ENCODE measurements at places on chromosomes 7 and 10. TPM values are rescaled to one million over a fixed set of nuclear protein-coding genes. Genes with fewer than 3 reads are reported as not detected.

- H3K4me1 ChIP-seq = peaks cover 31% of the 10 kb centered on the region
- H3K27ac ChIP-seq = no peak overlapping the region
- H3K27me3 ChIP-seq = no peaks in the 10 kb centered on the region
- no peak for DNase-seq
Measured at GRCh38 chr10:102678842-102679289, 34.6 kb downstream of the TRIM8 start.

DNA sequence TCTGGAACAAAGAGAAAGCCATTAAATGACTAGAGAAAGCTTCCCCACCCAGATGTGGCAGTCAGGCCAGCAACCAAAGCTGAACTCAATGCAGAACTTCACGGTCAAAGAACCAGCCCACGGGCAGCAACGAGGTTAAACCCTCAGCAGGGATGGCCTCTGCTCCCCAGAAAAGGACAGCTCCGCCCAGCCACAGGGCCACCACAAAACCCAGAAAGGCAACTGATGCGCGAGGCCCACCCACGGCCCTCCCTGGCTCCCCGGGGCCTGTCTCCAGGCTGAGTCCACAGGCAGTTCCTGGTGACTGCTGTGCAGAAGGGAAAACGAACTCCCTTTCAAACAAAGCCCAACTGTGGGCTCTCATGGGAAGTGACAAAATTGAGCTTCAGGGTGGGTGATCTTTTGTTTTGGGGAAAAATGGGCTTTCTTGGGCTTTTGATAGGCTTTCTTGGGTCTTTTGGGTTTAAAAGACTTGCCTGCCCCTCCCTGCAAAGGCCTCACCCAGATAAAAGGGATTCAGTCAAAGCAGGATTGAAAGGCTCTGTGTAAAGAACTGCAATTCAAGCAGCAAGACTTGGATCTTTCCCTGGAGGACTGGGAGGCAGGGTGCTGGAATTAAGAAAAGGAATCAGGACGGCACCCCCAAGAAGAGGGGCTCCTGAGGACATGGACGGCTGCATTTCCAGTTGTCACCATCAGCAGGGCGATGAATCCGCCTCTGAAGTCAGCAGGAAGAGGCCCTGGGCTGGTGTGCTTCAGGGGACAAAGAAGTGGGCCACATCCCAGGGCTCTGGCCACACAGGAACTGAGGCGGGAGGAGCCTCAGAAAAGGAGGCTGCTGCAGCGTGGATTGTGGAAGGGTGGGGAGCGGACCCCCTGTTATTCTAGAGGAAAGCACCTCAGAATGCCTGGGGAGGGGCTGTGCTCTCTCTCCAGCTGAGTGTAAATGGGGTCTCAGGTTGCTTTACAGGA, 209.9 kb downstream of the USP6NL start:
- peak overlapping the region; percentile 37 for H3K4me3 ChIP-seq
- no peak overlapping the region for H3K27ac ChIP-seq
- peaks cover 23% of the 10 kb centered on the region for H3K4me1 ChIP-seq
- no peaks in the 10 kb centered on the region for H3K27me3 ChIP-seq

DNA sequence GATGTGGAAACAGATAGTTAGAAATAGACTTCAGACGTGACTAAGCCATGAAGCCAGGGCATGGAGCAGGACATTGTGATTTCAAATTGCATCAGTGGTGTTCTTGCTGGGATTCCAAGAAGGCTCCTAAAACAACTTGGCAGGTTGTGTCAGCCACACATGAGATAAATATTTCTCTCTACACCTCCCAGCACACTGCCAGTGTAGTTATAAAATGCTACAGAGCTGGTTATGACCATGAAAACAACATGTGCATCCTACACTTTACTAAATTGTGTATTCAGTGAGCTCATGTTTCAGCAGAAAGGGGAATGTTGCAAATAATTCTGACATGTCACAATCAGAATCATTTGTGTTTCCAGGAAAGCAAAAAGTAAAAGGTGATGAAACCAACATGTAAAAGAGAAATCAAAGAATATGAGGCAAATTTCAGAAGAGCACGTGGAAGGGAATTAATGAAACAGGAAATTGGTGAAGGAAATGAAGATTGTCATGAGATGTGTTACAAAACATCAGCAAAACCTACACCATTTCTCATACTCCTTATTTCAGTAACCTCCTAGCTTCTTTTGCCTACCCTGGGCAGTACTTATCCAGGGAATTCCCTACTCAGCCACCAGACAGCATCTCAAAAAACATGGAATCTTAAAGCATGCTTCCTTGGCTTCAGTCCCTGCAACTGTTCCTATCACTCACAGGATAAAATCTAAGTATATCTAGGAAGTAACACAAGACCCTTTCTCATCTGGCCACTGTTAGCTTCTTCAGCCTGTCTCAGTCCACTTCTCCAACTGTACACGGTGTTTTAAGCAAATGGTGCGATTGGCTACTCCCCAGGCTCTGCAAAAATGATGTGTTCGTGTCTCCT, 5.8 kb upstream of the CYP3A7 start:
- H3K27me3 ChIP-seq = no peaks in the 10 kb centered on the region
- no peaks in the 10 kb centered on the region for H3K4me1 ChIP-seq
- no peak for DNase-seq
- H3K36me3 ChIP-seq = no peaks in the 10 kb centered on the region
- H3K4me3 ChIP-seq = no peak overlapping the region

- peak; percentile 20 for DNase-seq
- no peak overlapping the region for H3K27ac ChIP-seq
- H3K36me3 ChIP-seq = no peaks in the 10 kb centered on the region
Measured at GRCh38 chr7:107622429-107622828, 38.2 kb upstream of the SLC26A4 start.

DNA sequence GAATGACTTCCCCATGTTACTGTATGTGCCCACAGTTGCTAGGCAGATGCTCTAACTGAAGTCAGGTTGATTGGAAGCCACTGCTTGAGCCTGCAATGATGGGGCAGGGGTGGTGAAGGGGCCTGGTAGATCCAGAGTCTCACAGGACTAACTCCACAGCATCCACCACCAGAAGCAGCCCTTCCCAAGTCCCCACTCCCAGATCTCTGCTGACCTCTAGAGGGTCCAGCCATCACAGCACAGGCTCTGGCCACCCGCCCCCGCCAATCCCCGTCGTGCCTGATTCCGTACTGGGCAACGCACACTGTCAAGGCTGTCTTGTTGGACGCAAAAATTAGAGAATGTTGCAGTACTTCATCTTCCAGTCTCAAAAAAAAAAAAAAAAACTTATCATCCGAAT, 136.8 kb upstream of the PDE1C start:
- no peak overlapping the region for H3K27ac ChIP-seq
- H3K4me3 ChIP-seq = no peak overlapping the region
- no peak for DNase-seq
- H3K4me1 ChIP-seq = no peaks in the 10 kb centered on the region
- no peaks in the 10 kb centered on the region for H3K36me3 ChIP-seq
- no peaks in the 10 kb centered on the region for H3K27me3 ChIP-seq

GRCh38 chr7:44867073-44867995, 18.0 kb downstream of the PURB start:
- H3K27ac ChIP-seq = no peak overlapping the region
- DNase-seq = no peak
- H3K36me3 ChIP-seq = no peaks in the 10 kb centered on the region
- H3K4me1 ChIP-seq = no peaks in the 10 kb centered on the region
- no peak overlapping the region for H3K4me3 ChIP-seq

- no peaks in the 10 kb centered on the region for H3K27me3 ChIP-seq
- H3K27ac ChIP-seq = no peak overlapping the region
- no peak overlapping the region for H3K4me3 ChIP-seq
- H3K36me3 ChIP-seq = no peaks in the 10 kb centered on the region
Measured at GRCh38 chr7:103680161-103681144, 234.4 kb upstream of the SLC26A5 start.

GRCh38 chr7:114021135-114021534, 102.3 kb upstream of the PPP1R3A start:
- H3K27ac ChIP-seq = no peak overlapping the region
- no peak for DNase-seq
- H3K27me3 ChIP-seq = no peaks in the 10 kb centered on the region
- no peak overlapping the region for H3K4me3 ChIP-seq
- H3K36me3 ChIP-seq = no peaks in the 10 kb centered on the region

- no peaks in the 10 kb centered on the region for H3K4me1 ChIP-seq
- no peaks in the 10 kb centered on the region for H3K36me3 ChIP-seq
- DNase-seq = no peak
- H3K4me3 ChIP-seq = no peak overlapping the region
- no peak overlapping the region for H3K27ac ChIP-seq
Measured at GRCh38 chr7:76225379-76225778, 23.7 kb downstream of the SRRM3 start.

GRCh38 chr7:129556607-129557133, 54.3 kb downstream of the SMKR1 start:
- no peak for DNase-seq
- H3K27ac ChIP-seq = no peak overlapping the region
- no peaks in the 10 kb centered on the region for H3K4me1 ChIP-seq
- H3K4me3 ChIP-seq = no peak overlapping the region

DNA sequence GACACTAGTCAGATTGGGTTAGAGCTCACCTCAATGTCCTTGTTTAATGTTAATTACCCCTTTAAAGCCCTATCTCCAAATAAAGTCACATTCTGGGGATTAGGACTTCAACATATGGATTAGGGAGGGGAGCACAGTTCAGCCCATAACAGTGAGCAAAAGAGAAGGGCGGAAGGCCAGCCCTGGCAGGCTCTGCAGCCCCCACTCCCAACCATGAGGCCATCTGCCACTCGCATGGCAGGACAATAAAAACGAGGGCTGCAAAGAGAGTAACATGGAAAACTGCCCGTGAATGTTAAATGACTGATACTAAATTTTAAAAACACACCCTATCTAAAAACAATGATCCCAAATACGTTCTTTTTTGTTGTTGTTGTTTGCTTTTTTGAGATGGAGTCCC, 38.7 kb downstream of the RGS10 start:
- peaks cover 29% of the 10 kb centered on the region for H3K36me3 ChIP-seq
- H3K27me3 ChIP-seq = no peaks in the 10 kb centered on the region
- no peak for DNase-seq
- H3K4me1 ChIP-seq = peaks cover 54% of the 10 kb centered on the region
- no peak overlapping the region for H3K4me3 ChIP-seq

DNA sequence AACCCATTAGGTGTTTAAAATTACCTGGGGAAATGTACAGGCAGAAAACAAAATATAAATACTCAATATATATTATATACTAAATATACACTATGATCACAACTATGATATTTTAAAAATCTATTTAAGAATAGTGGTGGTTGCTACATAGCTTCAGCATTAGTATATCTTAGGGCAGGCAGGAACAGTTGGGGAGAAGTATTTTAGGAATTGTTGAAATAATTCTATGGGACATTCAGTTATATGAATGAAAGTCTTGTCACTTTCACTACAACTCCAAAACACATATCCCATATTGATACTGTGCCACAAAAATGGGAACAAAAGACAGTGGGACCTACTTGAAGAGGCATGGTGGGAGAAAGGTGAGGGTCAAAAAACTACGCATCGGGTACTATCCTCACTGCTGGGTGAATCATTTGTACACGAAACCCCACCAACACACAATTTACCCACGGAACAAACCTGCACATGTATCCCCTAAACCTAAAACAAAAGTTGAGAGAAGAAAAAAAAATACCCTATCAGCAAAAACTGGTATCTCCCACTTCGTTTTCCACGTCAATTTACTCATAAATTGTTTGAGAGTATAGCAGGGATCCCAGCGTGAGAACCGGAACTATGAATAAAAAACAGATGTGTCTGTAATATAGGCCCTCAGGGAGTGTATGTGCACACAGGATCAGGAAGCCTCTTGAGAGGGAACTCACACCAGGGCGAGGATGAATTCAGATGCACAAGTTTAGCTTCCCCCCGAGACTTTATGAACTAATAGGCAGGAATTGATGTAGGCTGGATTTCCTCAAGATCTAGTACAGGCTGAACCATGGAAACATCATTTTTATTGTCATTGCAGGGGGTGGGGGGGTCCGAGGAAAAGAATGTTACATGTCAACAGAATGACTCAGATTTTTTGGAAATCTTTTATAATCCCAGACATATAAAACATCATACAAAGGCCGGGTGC, 16.2 kb downstream of the SLC16A12 start:
- H3K4me1 ChIP-seq = no peaks in the 10 kb centered on the region
- H3K27ac ChIP-seq = no peak overlapping the region
- peaks cover 10% of the 10 kb centered on the region for H3K27me3 ChIP-seq
- H3K36me3 ChIP-seq = no peaks in the 10 kb centered on the region

- H3K36me3 ChIP-seq = no peaks in the 10 kb centered on the region
- H3K27me3 ChIP-seq = no peaks in the 10 kb centered on the region
- peaks cover 59% of the 10 kb centered on the region for H3K4me1 ChIP-seq
- DNase-seq = peak; percentile 63
- peak overlapping the region; percentile 72 for H3K4me3 ChIP-seq
- peak overlapping the region; percentile 92 for H3K27ac ChIP-seq
Measured at GRCh38 chr10:17023386-17024298, 106.0 kb downstream of the CUBN start.

DNA sequence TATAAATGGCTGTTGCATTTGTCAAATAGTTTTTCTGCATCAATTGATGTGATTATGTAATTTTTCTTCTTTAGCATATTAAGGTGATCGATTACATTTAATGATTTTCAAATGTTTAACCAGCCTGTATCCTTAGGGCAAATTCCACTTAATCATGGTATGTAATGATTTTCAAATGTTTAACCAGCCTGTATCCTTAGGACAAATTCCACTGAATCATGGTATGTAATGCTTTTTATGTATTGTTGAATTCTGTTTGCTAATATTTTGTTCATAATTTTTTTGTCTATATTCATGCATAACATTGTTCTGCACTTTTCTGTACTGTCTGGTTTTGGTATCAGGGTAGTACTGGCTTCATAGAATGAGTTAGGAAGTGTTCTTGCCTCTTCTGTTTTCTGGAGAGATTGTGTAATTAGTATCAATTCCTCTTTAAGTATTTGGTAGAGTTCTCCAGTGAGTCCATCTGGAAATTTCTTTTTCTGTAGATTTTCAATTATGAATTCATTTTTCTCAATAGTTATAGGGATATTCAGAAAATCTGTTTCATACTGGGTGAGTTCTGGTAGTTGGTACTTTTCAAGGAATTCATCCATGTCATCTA, 393.2 kb upstream of the FOXK1 start:
- no peak for DNase-seq
- no peaks in the 10 kb centered on the region for H3K4me1 ChIP-seq
- H3K27me3 ChIP-seq = no peaks in the 10 kb centered on the region
- H3K4me3 ChIP-seq = no peak overlapping the region

GRCh38 chr10:50988792-50989191, 85.5 kb upstream of the PRKG1 start:
- no peaks in the 10 kb centered on the region for H3K36me3 ChIP-seq
- H3K4me3 ChIP-seq = no peak overlapping the region
- peaks cover 37% of the 10 kb centered on the region for H3K27me3 ChIP-seq
- no peak overlapping the region for H3K27ac ChIP-seq
- H3K4me1 ChIP-seq = peaks cover 3% of the 10 kb centered on the region

DNA sequence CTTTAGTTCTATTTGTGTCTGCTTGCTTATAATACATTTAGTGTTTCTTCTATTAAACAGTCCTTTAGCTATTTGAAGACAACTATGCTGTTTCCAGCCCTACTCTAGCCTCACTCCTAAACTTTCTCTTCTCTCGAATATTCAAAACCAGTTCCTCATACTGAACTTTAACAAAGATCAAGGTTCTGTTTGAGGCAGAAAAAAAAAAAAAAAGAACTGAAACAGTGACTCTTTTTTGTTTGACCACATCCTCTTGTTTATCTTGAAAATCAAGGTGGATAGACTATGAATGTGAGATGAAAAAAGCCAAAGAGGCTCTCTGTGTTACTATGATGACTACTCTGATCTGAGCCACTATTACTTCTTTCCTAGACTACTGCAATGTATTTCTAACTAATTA, 154.3 kb downstream of the ZNF365 start:
- H3K27me3 ChIP-seq = no peaks in the 10 kb centered on the region
- peaks cover 34% of the 10 kb centered on the region for H3K4me1 ChIP-seq
- peak overlapping the region; percentile 46 for H3K4me3 ChIP-seq
- no peak overlapping the region for H3K27ac ChIP-seq
- no peaks in the 10 kb centered on the region for H3K36me3 ChIP-seq
- peak; percentile 80 for DNase-seq

GRID1 gene
- total RNA-seq = not detected

HOXA4 gene
- total RNA-seq = not detected

AGAP6 gene
- 18.9 TPM for total RNA-seq

LDB3 gene
- total RNA-seq = not detected

NDUFB2 gene
- total RNA-seq = 91.5 TPM

All from CD4-positive, CD25-positive, alpha-beta regulatory T cell (primary cell).